Stimulated activated CD4-positive, alpha-beta T cell treated with anti-CD3 and anti-CD28 coated beads, Interleukin-1b, Interleukin-23, amount 100 ng/mL, for 1 hour (primary cell): ENCODE measurements at places on chromosomes 16 and 17.
A peak's percentile ranks its signal among the peaks of the same experiment; 100 is the strongest.

- DNase-seq = peak; percentile 11
Measured at GRCh38 chr17:45018848-45019711, 32.4 kb downstream of the DCAKD start.

DNA sequence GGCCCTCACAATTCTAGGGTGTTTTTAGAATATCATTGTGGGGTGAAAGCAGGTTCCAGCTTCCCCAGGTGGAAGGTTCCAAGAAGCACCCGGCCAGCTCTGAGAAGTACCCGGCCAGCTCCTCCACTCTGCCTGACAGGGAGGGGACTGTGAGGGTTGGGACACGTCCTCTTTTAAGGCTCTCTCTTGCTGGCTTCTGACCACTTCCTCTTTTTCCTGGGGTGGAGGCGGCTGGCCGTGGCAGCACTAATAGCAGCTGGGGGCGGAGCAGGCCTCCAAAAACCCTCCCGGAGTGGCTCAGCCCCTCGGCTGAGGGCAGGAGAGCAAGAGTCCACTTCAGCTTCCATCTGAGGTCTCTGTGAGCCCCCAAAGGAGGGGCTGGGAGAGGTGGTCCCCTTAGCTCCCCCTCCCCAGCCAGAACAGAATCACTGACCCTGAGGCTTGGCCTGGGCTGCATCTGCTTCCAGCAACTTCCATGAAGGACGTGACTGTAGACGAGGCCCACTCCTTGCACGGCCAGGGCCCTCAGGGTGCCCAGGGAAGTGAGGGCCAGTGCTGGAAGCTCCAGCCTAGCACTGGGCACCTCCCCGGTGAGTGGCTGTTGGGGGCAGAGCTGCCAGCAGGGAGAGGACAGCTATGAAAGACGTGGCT lies 26.7 kb upstream of the PLCG2 start:
- no peak for DNase-seq

DNA sequence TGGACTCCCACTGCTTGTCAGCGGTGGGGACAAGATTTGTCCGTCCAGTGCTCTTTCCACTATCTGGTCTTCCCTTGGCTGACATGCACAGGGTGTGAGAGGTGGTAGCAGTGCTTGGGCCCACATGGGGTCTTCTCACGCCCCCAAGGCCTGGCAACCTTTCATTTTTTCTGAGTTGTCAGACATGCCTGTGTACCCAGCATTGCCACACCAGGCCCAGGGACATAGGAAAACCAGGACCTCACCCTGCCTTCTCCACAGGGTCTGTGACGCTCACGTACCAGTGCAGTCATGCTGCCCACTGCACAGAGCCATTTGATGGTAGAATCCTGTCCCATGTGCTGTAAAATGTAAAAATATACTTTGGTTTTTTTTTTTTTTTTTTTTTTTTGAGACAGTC lies 57.8 kb downstream of the B9D1 start:
- no peak for DNase-seq

GRCh38 chr17:79666111-79666510 lies 55.3 kb upstream of the RBFOX3 start:
- no peak for DNase-seq

DNA sequence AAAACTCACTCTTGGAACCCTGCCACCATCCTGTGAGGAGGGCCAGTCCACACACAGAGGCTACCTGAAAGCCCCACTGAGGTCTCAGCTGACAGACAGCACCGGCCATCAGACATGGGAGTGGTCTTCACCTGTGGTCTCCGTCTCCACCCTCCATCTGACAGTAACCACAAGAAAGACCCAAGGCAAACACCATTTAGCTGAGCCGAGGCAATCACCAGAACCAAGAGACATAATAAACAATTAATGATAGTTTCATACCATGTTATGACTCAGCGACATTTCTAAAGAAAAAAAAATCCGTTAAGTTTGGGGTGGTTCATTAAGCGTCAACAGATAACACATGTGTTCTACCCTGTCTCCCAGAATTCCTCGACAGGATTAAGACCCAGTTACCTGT lies 6.1 kb upstream of the EVPLL start:
- DNase-seq = no peak

DNA sequence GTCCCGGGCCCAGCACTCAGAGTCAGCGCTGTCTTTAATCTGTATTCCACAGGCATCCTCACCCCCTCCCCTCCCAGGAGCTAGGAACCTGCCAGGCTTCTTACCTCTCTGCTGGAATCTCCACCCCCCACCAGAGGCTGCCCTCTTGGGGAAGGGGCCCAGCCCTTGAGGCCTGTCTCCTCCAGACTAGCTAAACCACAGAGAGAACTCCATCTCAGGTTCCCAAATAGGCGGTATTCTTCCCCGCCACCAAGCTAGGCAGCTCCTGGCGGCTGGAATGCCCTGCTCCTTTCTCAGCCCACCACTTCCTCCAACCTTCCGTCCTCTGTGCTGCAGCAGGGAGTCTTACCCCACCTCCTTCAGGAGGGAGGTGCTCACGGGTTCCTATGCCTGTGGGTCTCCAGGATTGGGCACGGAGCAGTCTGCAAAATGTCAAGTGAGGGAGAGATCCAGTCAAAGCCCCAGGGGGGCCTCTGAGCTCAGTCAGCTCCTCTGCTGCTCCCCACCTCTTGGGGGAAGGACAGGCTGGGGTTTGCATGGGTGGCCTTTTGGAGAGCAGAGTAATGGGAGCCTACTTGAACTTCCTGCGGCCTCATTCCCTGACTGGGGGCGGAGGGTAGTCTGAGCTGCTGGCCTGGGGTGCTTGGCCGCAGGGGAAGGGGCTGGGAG lies 55.7 kb downstream of the SREBF1 start:
- no peak for DNase-seq

DNA sequence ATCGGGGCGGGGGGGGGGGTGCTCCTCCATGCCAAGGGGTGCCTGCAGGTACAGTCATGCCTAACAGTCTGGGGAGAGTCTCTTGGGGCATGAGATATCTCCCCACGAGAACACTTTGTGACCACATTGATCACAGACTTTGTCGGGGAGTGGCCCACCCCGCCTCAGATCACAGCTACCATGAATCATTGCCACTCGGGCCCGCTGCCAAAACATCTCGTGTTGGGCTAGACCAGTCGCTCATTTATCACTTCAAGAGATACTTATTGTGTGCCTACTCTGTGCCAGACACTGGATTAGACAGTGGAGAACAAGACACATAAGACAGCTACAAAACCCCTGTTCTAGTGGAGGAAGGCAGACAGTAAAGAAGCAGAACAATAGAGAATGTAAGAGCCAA lies 72.6 kb downstream of the CLEC16A start:
- no peak for DNase-seq

- no peak for DNase-seq
Measured at GRCh38 chr16:72917051-72917450, 130.9 kb downstream of the ZFHX3 start.

- no peak for DNase-seq
Measured at GRCh38 chr17:15268461-15268860, 3.3 kb upstream of the PMP22 start.

DNA sequence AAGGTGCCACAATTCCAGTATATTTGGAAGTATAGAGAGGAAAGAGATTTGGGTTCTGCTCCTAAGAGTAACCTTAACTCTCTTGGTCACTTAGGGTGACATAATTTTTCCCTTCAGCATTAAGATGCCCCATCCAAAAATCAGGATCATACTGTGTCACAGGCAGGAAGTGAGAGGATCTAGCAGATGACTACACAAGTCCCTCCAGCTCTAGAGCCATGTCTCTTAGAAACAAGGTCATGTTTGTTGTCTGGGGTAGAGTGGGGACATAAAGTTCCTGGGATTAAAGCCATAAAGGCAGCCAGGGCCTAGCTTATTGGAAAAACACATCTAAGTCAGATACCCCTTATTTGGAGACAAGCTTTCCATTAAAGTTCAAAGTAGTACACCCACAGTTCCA lies 2.7 kb downstream of the CCL8 start:
- no peak for DNase-seq

- no peak for DNase-seq
Measured at GRCh38 chr17:81142301-81143199, 22.8 kb upstream of the PVALEF start.

GRCh38 chr16:3458852-3459361 lies 15.4 kb downstream of the NAA60 start:
- no peak for DNase-seq

- no peak for DNase-seq
Measured at GRCh38 chr17:381941-382643, 29.5 kb upstream of the RPH3AL start.

GRCh38 chr17:44914148-44914547 lies 1.2 kb downstream of the GFAP start:
- no peak for DNase-seq

- DNase-seq = no peak
Measured at GRCh38 chr16:88763502-88764053, 21.4 kb downstream of the PIEZO1 start.

GRCh38 chr16:89633064-89633631 lies 19.7 kb downstream of the DPEP1 start:
- DNase-seq = no peak

DNA sequence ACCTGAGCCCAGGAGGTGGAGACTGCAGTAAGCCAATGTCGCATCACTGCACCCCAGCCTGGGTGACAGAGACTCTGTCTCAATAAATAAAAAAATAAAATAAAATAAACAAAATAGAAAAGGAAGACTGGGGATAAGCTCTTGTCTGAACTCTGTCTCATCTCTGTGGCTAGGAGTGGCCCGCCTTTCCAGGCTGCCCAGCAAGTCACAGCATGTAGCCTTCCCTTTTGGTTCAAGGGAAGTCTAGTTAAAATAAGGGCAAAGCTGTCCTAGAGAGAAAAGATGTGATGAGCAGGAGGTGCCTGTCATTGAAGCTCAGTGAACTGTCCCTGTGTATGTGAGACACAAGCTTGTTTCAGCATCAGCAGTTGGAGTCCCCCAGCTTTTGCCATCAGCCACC lies 2.7 kb upstream of the GFAP start:
- no peak for DNase-seq

DNA sequence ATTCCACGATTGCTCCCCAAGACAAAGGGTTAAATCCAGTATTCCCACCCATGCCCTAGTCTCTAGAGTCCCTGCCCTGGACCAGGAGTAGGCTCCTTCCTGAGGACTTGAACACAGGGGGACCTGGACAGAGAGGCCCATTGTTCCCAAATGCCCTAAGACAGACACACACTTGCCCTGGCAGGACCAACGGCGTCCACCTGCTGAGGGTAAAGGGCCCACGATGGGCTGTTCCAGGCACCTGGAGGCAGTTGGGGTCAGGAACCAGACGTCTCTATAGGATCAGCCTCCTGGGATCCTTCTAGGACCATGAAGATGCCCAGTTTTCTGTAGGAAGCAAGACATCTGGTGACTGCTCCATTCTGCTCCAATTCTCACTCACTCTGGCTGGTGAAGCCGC lies 39.3 kb downstream of the TNFRSF13B start:
- DNase-seq = no peak

DNA sequence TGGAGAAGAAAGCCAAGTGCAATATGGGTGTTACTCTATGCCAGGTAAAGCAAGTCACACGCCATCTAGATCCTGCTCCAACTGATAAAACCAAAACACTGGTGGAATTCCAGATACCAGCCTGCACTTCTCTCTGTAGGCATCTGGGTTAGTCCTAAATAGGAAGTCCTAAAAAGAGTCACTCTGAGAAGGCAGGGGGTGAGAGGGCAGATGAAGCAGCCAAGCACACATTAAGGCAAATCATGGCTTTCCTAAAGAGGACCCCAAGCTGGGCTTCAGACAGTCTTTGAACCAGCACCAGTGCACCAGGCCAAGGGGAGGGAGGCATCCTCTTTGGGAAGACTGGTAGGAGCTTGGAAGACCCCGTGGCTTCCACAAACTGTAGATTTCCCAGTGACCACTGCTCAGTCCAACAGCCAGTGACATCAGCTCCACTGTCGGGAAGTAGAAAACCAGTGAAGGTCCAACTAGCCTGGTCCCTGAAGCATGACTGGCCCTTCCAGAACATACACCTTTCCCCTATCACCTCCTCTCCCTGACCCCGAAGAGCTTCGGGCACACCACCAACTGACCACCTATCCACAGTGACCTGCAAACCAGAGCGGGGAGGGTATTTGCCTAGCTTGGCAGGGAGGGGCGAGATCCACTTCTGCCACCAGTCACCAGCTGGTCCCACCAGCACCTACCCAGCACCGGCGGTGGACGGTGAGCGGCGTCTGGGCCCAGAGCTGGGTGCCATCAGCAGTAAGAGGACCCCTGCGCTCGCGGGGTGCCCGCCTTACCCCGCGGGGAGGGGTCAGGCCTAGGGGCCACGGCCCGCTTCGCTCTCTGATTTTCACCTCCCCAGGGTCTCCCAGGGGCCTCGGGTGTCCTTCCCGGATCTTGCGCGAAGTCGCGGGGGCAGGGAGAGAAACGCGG lies 1.0 kb downstream of the LITAF start:
- no peak for DNase-seq

DNA sequence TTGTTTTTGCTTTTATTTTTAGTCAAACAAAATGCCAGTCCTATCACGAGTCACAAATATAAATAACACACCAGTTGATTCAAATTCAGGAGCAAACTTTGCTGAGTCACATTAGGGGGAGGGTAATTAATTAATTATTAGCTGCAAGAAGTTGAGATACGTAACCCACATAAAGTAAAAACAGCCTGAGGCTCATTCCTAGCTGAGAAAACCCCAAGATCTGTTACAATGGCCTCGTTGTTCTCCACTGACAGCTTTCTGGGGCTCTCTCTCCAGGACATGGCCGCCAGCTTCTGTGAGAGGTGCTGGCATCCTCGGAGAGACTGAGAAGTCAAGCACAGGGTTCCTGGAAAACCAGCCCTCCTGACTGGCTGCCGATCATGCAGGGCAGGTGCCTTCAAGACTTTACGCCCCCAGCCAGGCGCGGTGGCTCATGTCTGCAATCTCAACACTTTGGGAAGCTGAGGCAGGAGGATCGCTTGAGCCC lies 11.1 kb downstream of the RAB40B start:
- DNase-seq = no peak

- DNase-seq = no peak
Measured at GRCh38 chr16:86578061-86578599, at the start of gene FOXL1. Gene FOXL1, plus strand, starts transcription at chr16:86578549. Its CDS starts 175 bp downstream, at chr16:86578724.

GRCh38 chr16:72198021-72198711 lies 26.2 kb upstream of the PMFBP1 start:
- no peak for DNase-seq

GRCh38 chr16:89033796-89034572 lies 57.0 kb upstream of the CBFA2T3 start:
- DNase-seq = no peak

DNA sequence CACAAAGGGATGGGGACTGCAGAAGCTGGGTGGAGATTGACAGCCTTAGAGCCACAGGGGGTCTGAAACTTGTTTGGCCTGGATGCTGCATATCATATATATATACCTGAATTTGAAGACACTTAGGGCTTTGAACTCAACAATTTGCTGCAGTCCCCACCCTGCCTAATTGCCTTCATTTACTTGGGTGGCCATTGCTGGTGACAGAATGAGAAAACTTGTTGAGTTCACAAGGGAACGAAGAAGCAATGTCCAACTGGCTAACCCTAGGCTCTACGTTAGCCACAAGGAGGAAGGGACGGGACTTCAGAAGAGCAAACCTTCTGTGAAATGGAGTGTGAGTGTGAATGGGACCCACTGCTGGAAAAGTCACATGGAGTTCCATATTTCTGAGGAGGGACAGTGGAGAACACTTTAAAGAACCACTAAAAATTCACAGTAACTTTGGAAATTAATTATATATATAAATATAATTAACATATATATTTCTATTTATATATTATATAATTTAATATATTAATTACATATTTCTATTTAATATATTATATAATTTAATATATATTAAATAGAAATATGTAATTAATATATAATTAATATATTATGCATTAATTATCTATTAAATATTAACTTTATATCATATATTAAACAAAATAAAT lies 215.3 kb upstream of the SOX9 start:
- DNase-seq = no peak
